ENCODE measurements at places on chromosomes 12 and 14.

DNA sequence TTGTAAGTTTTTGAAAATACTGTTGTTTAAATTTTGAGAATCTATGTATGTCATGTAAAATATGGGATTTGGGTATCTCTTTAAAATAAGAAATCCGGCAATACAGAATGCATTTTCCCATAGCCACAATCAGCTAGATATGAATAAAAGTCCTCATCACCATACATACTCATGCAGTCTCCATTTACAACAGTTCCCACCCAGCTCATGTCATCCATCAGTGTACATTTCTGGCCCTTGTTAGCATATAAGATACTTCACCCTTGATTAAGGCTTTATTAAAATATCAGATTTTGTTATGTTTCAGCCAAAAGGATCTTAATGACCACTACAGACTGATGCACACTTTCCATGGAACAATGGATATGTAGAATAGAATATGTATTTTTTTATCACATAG lies 218.0 kb downstream of the DPY19L2 start:
- no peak overlapping the region for H3K27ac ChIP-seq
- DNase-seq = no peak
- no peaks in the 10 kb centered on the region for H3K27me3 ChIP-seq
- no peaks in the 10 kb centered on the region for H3K4me1 ChIP-seq
- no peaks in the 10 kb centered on the region for H3K36me3 ChIP-seq

- peak; percentile 2 for DNase-seq
- no peak overlapping the region for H3K27ac ChIP-seq
- peak overlapping the region; percentile 70 for H3K4me3 ChIP-seq
- peaks cover 17% of the 10 kb centered on the region for H3K4me1 ChIP-seq
- H3K36me3 ChIP-seq = no peaks in the 10 kb centered on the region
Measured at GRCh38 chr14:22071006-22071405, 397.4 kb upstream of the OR4E1 start.

- no peaks in the 10 kb centered on the region for H3K36me3 ChIP-seq
- DNase-seq = no peak
- no peak overlapping the region for H3K4me3 ChIP-seq
- no peaks in the 10 kb centered on the region for H3K27me3 ChIP-seq
Measured at GRCh38 chr14:60175255-60175902, 10.2 kb upstream of the DHRS7 start.

DNA sequence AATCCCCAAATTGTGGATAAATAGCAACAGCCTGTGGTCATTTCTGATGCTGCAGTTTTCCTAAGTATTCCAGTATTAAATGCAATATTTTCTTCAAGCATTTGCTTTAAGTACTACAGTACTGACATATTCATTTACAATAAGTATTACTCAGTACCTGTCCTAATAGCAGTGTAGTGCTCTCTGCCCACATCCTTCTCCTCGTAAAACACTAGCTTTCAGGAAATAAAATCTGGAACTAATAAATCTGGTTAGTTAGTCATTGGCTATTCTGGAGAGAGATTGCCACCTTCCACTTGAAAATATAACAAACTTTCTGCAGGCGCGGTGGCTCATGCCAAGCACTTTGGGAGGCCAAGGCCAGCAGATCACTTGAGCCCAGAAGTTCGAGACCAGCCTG lies 441.5 kb downstream of the PRKD1 start:
- no peak for DNase-seq
- no peaks in the 10 kb centered on the region for H3K36me3 ChIP-seq

DNA sequence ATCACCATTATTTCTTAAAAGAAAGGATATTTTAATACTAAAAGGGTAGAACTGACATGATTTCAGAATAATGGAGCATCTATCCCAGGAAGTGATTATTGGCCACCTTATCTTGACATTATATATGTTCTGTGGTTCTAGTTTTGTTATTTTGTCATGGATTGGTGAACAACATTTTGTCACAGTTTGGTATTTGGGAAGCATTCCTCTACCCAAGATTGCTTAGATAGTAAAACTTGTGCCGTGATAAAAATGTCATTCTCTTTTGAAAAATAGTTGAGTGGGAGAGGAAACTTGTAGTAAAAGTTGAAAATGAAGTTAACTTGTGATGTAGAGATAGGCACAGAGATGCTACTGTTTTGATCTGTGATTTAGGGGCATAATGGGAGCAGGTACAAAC lies 65.7 kb downstream of the TMX1 start:
- H3K36me3 ChIP-seq = no peaks in the 10 kb centered on the region
- no peak overlapping the region for H3K4me3 ChIP-seq
- no peaks in the 10 kb centered on the region for H3K4me1 ChIP-seq
- no peak for DNase-seq
- no peaks in the 10 kb centered on the region for H3K27me3 ChIP-seq
- H3K27ac ChIP-seq = no peak overlapping the region

- H3K4me1 ChIP-seq = peaks cover 99% of the 10 kb centered on the region
- peaks cover 6% of the 10 kb centered on the region for H3K36me3 ChIP-seq
Measured at GRCh38 chr14:91387169-91387835, 30.3 kb downstream of the CCDC88C start.

GRCh38 chr12:15613981-15614380 lies 175.2 kb downstream of the EPS8 start:
- DNase-seq = no peak
- H3K27me3 ChIP-seq = no peaks in the 10 kb centered on the region
- no peaks in the 10 kb centered on the region for H3K36me3 ChIP-seq

DNA sequence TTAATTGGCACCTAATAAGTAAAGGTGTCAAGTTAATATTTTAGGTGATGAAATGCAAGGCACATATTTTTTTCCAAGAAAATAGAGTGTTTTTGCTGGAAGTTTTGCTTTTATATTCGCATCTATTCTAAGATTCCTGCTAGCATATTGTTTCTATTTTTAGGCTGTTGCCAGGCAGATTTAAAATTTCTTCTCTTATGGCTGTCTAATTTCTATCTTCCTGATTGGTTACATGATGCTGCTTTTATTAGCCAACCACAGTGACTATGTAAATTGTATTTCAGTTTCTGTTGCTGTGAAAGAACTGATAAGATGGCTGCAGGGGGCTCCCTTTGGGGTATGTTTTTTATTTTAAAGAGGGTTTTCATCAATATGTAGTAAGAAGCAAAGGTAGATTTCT lies 42.7 kb downstream of the ATF7IP start:
- H3K36me3 ChIP-seq = no peaks in the 10 kb centered on the region
- H3K27ac ChIP-seq = no peak overlapping the region
- H3K4me3 ChIP-seq = no peak overlapping the region

DNA sequence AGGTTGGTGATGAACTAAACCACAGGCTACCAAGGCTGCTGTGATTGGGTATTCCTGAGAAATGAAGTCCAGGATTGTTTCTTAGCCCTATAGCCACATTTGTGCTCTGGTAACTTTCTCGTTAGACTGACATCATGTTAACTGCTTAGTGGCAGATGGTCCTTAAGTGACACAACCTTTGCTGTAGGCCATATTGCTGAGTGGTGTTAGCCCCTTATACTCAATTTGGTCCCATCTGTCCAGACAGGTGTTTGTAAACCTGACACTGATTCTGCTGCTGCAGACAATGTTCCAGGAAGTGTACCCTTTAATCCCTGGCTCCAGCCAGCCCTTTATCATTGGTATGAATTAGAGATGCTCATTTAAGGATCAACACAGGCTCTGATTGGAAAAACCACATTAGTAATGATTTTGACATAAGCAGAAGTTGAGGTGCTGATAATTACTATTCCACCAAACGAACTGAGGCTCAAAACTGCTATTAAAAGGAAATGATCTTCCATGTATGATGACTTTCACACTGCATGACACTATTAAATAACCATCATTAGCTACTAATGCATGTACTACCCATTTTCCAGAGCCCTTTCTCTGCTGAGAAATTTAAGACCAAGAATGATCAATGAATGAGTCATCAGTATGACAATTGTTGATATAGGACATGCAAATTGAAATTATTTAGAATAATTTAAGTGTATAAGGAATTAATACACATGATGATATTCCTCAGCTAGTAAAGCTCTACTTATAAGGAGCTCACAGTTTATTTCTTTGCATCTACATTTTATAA lies 3.6 kb upstream of the SSTR1 start:
- H3K27me3 ChIP-seq = peaks cover 16% of the 10 kb centered on the region
- H3K4me3 ChIP-seq = no peak overlapping the region
- H3K36me3 ChIP-seq = no peaks in the 10 kb centered on the region
- no peak overlapping the region for H3K27ac ChIP-seq
- no peak for DNase-seq

- no peaks in the 10 kb centered on the region for H3K4me1 ChIP-seq
- no peak overlapping the region for H3K4me3 ChIP-seq
- no peak for DNase-seq
Measured at GRCh38 chr12:81255947-81256346, 178.1 kb downstream of the ACSS3 start.

GRCh38 chr12:124752437-124753227 lies 111.0 kb downstream of the SCARB1 start:
- H3K36me3 ChIP-seq = no peaks in the 10 kb centered on the region
- no peak overlapping the region for H3K4me3 ChIP-seq
- peaks cover 7% of the 10 kb centered on the region for H3K4me1 ChIP-seq

DNA sequence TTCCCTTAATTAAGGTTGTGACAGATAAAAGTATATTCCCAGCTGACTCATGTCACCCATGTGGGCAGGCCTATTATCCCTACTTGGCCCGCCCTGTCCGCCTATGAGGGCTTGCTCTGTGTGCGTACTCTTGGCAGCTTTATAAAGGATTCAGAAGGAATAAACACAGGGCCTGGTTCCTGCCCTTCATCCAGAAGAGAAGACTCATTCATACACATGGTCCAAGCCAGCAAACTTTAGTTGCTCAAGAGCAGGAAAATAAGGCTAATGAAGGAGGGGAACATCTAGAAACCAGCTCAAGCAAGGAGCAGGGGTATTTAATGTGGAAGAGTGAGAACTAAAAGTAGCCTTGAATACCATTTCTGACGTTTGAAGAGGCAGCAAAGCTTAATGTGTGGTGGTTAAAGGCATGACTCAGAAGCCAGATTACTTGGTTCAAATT lies 141.9 kb downstream of the CRADD start:
- H3K27ac ChIP-seq = no peak overlapping the region
- H3K36me3 ChIP-seq = no peaks in the 10 kb centered on the region
- H3K4me1 ChIP-seq = no peaks in the 10 kb centered on the region
- H3K27me3 ChIP-seq = no peaks in the 10 kb centered on the region
- no peak for DNase-seq

- H3K27me3 ChIP-seq = no peaks in the 10 kb centered on the region
- H3K36me3 ChIP-seq = no peaks in the 10 kb centered on the region
- H3K27ac ChIP-seq = no peak overlapping the region
- H3K4me1 ChIP-seq = no peaks in the 10 kb centered on the region
- no peak for DNase-seq
Measured at GRCh38 chr14:87888136-87888999, 104.6 kb downstream of the GALC start.

DNA sequence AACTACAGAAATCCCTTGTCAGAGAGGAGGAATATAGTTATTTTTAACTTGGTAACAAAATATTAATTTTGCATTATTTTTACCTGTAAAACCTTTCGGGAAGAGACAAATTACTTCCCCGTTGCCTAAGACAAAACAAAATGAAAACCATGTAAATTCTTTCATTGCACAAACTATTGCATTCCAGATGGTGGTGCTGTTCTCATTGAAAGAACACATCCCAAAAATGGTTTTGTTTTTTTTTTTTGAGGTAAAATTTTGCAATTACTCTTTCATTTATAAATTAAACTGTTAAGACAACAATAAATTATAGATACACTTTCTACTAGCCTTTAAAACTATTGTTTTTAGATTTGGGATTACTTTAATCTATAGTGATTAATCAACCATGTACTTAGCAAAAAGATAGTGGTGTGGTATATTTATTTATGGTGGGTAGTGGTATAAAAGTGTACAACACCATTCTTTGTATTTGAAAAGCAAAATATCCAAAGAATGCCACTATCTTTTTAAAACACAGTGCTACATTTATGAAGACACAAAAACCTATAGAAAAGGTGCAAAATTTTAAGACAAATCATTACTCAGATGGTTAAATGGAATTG lies 115.5 kb downstream of the SLC38A1 start:
- H3K36me3 ChIP-seq = no peaks in the 10 kb centered on the region
- DNase-seq = no peak
- H3K27me3 ChIP-seq = no peaks in the 10 kb centered on the region

DNA sequence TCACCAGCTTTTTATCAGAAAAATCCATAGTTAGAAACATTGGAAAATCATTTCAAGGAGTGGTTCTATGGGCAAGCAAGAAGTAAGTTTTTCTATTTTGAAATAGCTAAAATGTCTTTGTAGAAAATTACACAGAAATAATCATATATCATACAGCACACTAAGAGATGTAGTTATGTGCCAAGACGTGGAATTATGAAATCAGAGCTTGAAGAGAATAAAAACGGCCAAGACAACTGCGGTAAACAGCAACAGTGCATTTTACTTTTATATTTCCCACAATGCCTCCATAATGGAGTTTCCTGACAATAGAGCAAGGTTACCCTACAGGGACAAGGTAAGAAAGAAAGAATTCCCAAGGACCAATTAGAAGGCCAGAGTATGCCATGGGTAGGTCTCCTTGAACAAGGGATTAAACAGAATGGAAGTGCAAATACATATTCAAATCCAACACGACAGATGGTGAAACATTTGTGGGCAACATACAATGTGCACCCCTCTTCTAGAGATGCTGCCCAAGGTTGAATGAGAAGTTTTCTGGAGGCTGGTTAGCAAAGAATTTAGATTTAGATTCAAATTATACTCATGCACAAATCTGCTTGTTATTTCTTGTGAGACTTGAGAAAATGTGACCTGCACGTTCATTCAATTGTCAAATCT lies 76.1 kb upstream of the BTG1 start:
- H3K4me1 ChIP-seq = peaks cover 9% of the 10 kb centered on the region
- no peaks in the 10 kb centered on the region for H3K36me3 ChIP-seq
- H3K4me3 ChIP-seq = no peak overlapping the region
- H3K27me3 ChIP-seq = no peaks in the 10 kb centered on the region
- no peak overlapping the region for H3K27ac ChIP-seq

- no peak for DNase-seq
- H3K36me3 ChIP-seq = peaks cover 4% of the 10 kb centered on the region
- no peak overlapping the region for H3K4me3 ChIP-seq
- no peaks in the 10 kb centered on the region for H3K4me1 ChIP-seq
Measured at GRCh38 chr14:103703433-103704385, 11.5 kb downstream of the XRCC3 start.

DNA sequence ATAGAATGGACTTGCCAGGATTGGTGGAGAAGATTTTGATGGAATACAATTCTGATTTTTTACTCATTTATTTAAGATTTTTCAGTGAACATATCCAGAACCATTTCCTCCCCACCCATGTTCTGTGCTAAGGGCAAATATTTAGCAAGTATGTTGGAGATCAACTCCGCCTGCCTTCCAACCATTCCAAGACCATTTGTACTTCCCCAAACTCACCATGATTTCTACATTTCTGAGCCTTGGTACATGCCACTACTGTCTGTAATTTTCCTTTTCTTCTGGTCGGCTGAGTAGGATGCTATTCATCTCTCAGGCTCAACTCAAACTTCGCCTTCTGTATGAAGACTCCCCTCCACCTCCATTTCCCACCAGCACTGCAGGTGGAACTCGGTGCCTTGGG lies 150.6 kb downstream of the NTF3 start:
- H3K4me1 ChIP-seq = no peaks in the 10 kb centered on the region
- H3K36me3 ChIP-seq = no peaks in the 10 kb centered on the region
- DNase-seq = no peak
- H3K27me3 ChIP-seq = no peaks in the 10 kb centered on the region

GRCh38 chr12:7058163-7058845 lies 2.2 kb upstream of the C1S start:
- no peak for DNase-seq
- H3K4me3 ChIP-seq = no peak overlapping the region
- no peaks in the 10 kb centered on the region for H3K36me3 ChIP-seq
- no peaks in the 10 kb centered on the region for H3K4me1 ChIP-seq

GRCh38 chr12:42828836-42829235 lies 239.3 kb upstream of the PRICKLE1 start:
- H3K36me3 ChIP-seq = no peaks in the 10 kb centered on the region
- DNase-seq = no peak
- H3K27me3 ChIP-seq = no peaks in the 10 kb centered on the region
- no peaks in the 10 kb centered on the region for H3K4me1 ChIP-seq
- H3K4me3 ChIP-seq = no peak overlapping the region
